ENCODE measurements at places on chromosomes 6 and 20.

DNA sequence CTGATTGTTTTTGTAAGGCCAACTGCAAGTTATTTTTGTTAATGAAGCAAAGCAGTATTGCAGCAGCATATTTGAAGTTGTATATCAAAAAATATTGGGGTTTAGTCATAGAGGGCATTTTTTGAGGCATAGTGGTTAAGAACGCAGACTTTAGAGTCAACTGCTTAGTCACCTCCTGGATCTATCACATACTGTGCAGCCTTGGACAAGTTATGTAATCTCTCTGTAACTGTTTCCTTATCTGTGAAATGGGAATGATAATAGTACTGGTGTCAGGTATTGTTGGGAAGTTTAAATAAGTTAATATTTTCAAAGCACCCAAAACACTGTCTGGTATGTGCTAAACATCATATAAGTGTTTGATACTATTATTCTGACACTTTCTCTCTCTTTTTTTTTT, 27.2 kb upstream of the EFHC1 start:
- no peak for DNase-seq

DNA sequence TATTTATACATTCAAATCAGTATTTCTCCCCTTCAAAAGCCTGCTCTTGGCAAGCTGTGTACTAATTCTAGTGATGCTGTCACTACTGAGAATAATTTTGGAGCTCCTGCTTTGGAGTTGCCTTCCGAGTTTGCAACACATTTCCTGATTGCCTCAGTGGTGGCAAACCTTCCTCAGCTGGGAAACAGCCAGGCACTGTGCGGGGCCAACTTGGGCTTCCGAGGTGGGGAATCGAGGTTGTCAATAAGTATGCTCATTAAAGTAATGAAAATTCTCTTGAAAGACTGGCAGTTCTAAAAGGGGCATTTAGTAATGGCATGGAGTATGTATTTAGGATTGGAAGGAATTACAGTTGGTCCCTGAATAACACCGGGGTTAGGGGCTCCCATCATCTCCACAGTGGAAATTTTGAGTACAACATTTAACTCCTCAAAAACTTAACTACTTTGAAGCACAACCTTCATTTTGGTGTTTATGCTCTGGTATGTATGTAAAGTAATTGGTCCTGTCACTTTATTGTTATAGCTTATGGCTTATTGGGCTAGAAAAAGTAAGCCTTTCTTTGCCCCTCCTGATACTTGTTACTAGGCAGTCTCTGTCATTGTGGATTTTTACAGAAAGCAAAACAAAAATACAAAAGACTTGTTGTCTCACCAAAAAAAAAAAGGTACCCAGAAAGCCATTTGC, 2.7 kb downstream of the PAQR8 start:
- DNase-seq: no peak

GRCh38 chr6:152879681-152880080, 103.2 kb downstream of the FBXO5 start:
- DNase-seq: no peak

GRCh38 chr6:109998159-109998785, 20.2 kb downstream of the GPR6 start:
- DNase-seq: no peak

DNA sequence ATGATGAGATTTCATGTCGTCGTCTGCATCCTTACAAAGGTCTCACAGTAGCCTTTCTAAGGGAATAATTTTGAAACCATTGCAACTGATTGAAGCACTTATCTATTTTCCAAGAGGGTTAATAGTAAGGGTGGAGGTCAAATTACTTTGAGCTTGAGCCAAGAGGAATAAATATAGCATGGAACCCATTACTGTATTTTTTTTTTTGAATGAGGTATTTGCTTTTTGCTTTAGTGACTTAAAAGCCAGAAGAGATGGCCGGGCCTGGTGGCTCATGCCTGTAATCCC, 78.3 kb downstream of the SCAND1 start:
- DNase-seq: no peak

- no peak for DNase-seq
Observed at GRCh38 chr20:13302647-13303450, 81.8 kb downstream of the ISM1 start.

DNA sequence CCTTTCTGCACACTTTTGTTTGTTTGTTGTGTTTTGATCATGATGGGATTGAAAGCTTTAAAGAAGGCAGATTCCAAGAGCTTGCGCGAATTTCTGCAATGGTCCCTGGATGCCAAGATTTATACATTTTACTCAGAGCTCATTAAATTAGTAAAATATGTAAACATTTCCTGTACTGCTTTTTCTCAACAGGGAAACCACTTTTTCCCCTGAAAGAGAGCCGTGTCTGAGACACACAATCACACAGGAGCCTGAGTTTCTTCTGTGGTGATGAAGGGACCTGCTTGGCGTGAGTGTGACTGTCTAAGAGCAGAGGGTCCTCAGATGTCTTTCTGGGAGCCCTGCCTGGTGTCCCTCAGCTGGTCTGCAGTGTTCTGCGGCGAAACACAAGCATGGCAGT, 12.1 kb upstream of the TAGAP start:
- no peak for DNase-seq

DNA sequence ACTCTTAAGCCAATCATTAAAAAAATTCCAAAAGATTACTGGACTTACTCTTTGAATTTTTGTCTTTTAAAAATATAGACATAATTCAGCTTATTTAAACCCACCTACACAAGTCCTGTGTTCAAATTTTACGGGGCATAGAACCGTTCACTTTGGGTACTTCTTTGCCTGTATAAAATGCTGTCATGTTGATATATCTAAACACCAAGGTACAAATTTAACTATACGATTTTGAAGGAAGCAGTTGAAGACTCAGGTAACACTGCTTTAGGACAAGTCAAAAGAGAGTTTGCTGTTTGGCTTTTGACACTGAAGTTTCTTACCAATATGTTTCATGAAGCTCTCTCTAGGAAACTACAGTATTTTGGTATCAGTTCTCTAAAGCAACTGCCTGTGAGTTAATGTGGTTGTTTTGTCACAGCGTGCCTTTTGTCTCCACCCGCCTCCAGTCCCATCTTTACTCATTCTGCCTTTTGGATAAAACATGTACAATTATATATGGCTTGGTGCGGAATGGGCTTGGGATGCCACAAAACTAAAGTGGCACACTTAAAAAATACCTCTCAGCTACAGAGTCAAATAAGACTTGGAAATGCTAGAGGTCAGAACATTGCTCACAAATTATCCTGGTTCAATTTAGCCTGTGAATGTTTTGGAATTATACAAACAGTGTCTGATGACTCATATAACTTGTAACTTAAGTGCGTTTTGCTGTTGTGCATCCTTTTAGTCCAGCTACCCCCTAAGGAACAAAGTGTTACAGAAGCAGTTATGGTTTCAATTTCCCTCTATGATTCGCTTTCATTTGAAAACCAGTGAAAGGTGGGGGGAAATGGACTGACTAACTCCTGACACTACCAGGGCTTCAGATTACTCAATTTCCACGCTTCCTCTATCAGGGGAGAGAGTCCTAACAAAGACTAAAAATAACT, 38.7 kb downstream of the RGS17 start:
- DNase-seq: no peak

DNA sequence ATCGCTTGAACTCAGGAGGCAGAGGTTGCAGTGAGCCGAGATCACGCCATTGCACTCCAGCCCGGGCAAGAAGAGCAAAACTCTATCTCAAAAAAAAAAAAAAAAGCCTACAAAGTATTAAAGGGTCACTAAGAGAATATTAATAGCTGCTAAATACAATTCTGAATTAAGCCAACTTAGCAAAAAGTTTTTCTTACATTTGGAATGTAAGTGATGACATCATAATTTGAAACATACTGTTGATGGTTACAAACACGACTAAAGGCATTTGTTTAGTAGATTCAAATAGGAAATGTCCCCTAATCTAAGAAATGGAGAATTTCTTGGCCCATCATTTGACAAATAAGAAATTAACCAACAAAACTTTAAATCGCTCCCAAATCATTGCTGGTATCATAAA, 282.8 kb downstream of the RNGTT start:
- DNase-seq: no peak

DNA sequence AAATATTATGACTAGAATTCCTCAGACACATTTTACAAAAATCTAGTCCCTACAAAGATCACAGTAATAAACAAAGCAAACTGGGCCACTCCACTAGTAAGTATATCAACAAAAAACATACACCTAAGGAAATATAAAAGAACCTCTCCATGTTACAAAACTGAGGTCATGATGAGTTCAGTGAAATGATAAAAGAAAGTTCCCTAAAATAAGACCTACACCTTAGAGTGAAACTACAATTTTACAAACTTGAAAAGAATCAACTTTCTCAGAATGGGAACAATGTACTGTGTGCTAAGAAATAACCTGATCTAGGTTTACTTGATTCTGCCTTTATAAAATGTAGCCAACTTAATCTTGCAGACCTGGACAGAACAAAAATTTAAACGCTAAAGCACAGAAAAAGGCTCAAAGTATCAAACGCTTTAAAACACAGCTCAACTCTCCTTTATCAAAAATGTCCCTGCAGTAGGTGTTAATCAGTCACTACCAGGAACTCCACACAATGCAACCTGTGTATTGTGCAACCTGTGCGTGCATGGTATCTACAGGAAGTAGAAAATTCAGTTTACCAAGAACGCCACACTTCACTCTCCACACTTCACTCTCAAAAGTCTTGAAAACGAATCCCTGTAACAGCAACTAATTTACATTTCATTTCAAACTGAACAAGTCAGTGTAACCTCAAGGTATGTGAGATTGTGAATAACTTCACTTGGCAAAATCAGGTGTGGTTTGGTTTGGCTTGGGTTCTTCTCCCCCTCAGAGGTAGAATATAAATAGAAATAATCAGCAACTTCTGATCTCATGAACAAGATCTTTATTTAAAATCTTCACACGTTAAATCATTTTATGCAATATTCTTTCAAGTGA, 1.8 kb downstream of the RALGAPA2 start:
- DNase-seq: peak; percentile 76

GRCh38 chr20:52565614-52566013, 374.0 kb upstream of the ZFP64 start:
- no peak for DNase-seq

DNA sequence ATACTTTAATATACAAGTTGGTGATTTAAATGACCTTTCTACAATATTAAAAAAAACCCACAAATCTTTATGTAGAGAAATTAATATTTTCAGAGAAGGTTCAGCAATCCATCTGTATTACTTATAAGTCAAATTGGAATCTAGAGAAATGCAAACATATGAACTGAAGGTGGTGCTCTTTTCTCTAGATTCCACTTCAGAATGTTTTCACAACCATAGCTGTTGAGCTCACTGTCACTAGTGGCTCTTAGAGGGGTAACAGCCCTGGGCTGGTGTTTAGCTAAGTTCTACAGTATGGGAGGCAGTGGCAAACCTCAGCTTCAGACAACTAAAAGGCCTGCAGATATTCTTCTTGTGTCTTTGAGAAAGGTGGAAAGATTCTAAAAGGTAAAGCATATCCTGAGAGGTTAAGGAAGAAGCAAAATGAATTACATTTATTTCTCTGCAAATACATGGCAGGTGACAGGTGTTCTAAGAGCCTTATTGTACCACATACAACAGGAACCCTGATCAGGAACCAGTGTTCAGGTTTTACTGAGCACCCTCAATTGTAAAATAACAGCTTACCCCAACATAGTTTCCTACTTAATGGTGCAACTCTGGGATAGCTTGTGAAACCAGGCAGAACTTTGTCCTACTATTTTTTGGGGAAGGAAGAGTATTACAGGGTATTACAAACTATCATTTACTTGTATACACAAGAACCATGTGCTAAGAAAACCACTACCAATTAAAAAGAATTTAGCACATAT, 56.6 kb upstream of the SAMHD1 start:
- DNase-seq: no peak

DNA sequence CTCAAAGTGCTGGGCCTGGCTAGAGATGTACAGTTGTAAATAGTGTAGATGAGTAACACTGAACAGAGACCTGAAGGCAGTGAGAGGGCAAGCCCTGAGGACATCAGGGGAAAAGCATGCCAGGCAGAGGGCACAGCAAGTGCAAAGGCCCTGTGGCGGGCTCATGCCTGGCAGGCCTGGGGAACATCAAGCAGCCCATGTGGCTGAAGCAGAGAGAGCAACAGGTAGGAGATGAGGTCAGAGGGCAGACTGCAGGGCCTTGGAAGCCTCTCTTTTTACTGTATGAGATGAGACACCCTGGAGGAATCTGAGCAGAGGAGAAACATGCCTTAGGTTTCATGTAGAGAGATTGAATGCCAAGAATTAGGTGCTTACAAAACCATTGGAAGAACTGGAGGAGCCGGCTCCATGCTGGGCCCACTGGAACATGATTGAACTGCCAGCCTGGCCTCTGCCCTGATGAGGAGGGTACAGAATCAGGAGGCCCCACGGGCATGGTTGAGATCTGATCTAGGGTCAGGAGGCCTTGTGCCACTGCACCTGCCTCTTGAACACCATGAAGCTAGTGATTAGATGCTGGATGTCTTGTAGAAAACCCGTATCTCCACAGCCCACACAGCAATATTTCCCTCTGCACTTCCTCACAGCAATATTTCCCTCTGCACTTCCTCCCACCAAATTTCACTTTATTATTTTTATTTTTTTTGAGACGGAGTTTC, 5.9 kb upstream of the HMGA1 start:
- no peak for DNase-seq

- no peak for DNase-seq
Observed at GRCh38 chr6:37628611-37629320, 68.9 kb downstream of the MDGA1 start.

- no peak for DNase-seq
Observed at GRCh38 chr20:57179265-57179664, 87.2 kb downstream of the BMP7 start.

- DNase-seq: no peak
Observed at GRCh38 chr6:119444642-119445557, 95.3 kb upstream of the MAN1A1 start.

- no peak for DNase-seq
Observed at GRCh38 chr6:167850782-167851181, 24.1 kb downstream of the AFDN start.

DNA sequence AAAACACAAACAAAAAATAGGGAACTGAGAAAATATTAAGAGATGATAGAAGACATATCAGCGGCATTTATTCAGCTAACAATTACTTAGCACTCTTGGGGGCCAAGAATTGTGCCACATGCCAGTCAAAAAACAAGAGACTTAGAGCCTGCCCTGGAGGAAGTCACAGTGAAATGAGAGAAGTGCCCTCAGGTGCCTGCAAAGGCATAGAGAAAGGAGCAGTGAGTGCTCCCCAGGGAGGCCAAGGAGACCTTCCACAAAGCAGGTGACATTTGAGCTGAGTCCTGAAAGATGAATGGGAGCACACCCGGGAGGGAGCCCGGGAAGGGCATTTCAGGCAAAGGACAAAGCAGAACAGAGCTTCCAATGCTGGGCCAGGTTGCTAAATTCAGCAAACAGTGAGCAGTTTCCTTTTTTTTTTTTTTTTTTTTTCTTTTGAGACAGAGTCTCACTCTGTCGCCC, 184.7 kb upstream of the JARID2 start:
- DNase-seq: no peak

DNA sequence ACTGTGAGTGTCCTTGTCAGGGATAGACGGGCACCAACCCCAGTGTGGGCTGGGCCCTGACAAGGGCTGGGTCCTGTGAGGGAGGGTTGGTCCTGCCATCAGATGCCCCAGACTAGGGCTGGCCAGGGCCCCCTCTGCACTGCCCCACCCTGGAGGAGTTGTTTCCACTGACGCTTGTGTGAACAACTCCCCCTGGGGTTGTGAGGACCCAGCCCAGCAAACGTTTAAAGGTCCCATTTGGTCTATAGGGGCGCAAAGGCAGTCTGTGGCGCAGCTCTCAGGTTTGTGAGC, 104.1 kb downstream of the BMP7 start:
- DNase-seq: no peak

- DNase-seq: no peak
Observed at GRCh38 chr6:73879501-73880293, 183.7 kb downstream of the CD109 start.

Measured in mucosa of gallbladder (tissue), 1 donor.